ENCODE measurements at places on chromosomes 2 and 18. TPM values are rescaled to one million over a fixed set of nuclear protein-coding genes. Genes with fewer than 3 reads are reported as not detected.

GRCh38 chr18:47108373-47108772, 41.9 kb downstream of the HDHD2 start:
- no peak for DNase-seq

Gene SCN2A
- 0.30 TPM for total RNA-seq

DNA sequence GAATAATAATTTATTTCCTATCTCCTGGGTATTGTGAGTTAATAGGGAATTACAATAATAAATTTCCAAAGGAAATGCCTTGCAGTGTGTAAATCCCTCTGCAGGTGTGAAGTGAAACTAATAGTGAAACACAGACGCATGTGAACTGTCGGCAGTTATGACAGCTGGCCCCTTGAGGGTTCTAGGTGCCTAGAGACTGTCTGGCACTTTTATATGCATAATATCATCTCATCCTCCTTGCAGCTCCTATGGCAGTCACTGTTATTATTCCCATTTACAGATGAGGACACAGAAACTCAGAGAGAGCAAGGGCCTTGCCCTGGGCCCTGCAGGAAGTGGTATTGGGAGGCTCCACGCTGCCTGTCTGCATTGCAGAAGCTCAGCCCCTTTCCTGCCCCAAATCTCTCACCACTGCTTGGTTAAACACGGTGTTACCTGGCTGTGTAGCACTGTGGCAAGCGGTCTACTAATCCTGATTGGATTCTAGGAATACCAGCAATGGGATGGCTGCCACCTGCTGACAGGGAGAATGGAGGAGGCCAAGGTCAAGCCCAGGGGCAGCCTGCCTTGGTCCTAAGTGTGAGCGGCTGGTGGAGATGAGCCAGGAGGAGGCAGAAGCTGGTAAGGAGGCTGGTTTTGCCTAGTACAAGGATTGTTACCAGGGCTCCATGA, 32.8 kb upstream of the ACKR3 start:
- DNase-seq = no peak

Gene PNKD
- 67.1 TPM for total RNA-seq

DNA sequence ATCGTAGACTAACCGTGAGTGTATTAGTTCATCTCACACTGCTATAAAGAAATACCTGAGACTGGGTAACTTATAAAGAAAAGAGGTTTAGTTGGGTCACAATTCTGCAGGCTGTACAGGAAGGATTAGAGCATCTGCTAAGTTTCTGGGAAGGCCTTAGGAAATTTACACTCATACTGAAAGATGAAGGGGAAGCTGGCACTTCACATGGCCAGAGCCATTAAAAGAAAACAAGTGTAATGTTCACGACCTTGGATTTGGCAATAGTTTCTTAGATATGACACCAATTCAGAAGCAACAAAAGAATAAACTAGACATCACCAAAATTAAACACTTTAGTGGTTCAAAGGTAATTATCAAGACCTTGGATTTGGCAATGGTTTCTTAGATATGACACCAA, 23.8 kb downstream of the ABCB11 start:
- no peak for DNase-seq

DNA sequence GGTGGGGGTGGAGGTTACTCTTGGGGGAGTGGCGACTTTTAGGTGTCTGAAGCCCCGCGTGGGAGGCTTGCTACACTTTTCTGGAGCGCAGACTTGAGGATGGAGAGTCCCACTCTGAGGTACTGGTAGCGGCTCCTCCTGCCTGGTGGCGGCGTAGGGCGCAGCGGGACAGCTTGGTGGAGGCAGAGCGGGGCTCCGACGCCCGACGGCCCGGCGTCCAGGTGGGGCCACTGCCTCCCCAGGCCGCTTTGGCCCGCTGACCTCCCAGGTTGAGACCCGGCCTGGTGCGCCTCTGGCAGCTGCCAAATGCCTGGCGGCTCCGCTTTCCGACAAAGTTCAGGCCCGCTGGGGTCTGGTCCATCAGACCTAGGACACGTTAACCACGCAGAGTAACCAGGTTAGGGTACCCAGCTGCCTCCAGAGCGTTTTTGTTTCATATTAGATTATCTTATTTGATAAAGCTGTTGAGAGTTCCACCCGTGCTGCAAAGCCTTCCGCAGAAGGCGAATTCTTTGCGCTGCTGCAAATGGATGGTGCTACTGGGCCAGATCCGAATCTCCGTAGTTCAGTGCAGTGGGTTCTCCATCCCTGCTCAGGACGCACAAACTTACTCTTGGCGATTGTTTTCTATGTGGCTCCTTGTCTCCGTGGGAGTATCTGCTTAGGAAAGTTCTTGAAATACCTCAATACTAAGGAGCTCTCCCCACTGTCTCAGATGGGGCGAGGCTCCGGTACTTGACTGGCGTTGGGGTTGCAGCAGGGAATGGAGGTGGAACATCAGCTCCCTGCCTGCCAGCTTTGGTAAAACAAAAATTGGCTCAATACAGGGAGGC, 405.9 kb downstream of the XIRP2 start:
- peak; percentile 30 for DNase-seq

GRCh38 chr18:42784632-42785031, 330.9 kb downstream of the RIT2 start:
- no peak for DNase-seq

DNA sequence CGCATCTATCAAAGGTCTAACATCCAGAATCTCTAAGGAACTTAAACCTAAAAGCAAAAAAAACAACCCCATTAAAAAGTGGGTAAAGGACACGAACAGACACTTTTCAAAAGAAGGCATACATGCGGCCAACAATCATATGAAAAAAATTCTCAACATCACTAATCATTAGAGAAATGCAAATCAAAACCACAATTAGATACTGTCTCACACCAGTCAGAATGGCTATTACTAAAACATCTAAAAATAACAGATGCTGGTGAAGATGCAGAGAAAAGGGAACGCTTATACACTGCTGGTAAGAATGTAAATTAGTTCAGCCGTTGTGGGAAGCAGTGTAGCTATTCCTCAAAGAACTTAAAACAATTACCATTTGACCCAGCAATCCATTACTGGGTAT, 38.0 kb downstream of the PPP3R1 start:
- no peak for DNase-seq

GRCh38 chr2:234879671-234880455, 72.0 kb upstream of the SH3BP4 start:
- no peak for DNase-seq

Gene NEDD4L
- 67.4 TPM for total RNA-seq

Gene TUBA3E
- total RNA-seq = 60.2 TPM

DNA sequence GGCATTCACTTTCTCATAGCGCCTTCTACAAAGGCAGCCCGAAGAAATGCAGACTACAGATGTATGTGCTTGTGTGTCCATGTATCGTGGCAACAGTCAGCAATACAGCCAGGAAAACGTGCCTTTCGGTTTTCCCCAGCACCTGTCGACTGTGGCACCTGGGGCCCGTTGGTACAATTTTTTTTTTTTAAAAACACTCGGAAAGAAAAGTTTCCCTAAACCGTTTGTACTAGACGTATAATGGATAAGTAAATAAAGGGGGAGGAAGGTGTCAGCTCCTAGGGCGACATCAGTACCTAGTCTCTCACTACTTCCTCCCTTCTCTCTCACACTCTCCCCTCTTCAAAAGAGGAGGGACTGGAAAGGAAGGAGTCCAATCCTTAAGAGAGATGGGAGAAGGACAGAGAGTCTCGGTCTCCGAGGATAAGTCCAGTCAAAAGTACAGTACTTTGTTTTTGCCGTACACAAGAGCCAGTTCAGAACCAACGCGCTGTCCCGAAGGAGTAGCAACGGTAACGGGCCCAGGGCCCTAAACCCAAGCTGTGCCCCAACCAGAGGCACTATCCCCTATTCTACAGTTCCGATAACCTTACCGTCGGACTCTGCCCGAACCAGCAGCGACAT, 759 bp downstream of the PPP4R3B start:
- DNase-seq = no peak

Gene MEP1B
- total RNA-seq = not detected

Gene FAP
- 1.3 TPM for total RNA-seq

DNA sequence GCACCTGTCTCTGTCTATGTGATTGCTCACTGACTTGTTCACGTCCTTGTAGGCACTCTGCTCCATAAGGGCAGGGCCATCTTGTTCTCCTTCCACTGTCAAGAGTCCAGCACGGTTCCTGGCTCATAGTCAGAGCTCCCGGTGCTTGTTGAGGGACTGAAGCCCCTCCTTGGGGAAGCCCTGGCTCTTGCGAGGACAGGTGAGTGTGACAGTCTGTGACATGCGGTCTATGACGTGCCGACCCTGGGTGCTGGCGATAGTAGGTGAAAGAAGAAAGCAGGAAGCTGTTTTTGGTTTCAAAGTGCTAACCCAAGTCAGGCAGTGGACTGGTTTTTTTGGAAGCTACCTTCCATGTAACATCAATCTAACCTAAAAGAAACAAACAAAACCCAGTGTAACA, 18.8 kb downstream of the TSHZ1 start:
- DNase-seq = no peak

Gene GALNT13
- total RNA-seq = 0.15 TPM

DNA sequence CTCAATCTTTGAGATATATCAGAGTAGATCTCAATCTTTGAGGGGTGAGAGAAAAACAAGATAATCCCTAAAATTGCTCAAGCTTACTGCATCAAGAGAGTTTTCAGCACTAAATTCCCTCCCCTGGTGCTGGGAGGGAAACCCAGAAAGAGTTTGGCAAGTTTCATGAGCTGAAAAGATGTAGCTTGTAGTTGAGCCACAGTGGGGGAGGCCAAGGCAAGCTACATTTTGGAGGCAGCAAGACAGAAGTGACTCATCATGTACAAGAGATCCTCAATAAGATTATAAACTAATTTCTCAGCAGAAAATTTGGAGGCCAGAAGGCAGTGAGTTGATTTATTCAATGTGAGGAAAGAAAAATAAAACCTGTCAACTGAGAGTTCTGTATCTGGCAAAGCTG, 308.2 kb downstream of the PIEZO2 start:
- no peak for DNase-seq

- no peak for DNase-seq
Measured at GRCh38 chr2:187424146-187424545, 23.9 kb downstream of the CALCRL start.

DNA sequence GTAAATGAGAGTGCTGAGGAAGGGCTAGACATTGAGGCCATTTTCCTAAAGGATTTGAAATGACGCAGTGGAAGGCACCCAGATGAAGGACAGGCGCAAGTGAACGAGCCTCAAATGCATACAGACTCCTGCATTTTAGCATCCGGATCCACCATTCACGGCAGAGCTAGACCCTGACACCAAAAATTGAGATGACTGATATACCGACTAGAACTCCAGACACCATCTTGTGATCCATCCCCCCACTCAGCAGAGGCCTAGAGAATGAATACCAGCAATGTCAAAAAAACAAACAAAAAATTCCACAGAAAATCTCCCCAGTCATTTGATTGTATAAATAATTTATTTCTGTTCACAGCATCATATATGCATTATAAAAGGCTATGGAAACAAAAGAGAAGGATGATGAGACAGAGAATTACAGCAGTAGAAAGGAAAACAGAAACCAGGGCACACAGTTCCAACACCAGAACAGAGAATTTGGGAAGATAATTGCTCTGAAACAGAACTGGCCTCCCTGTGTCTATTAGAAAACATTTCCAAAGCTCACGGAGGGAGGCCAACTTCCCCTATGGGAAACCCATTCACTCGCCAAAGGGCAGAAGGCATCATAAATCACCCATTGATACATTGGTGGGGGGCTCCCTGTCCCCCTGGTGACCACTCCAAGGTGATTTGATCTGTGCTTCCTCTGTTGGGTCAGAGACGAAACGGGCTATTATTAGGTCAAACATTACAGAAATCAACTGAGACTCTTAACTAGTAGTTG, 4.0 kb downstream of the ARL4C start:
- no peak for DNase-seq

DNA sequence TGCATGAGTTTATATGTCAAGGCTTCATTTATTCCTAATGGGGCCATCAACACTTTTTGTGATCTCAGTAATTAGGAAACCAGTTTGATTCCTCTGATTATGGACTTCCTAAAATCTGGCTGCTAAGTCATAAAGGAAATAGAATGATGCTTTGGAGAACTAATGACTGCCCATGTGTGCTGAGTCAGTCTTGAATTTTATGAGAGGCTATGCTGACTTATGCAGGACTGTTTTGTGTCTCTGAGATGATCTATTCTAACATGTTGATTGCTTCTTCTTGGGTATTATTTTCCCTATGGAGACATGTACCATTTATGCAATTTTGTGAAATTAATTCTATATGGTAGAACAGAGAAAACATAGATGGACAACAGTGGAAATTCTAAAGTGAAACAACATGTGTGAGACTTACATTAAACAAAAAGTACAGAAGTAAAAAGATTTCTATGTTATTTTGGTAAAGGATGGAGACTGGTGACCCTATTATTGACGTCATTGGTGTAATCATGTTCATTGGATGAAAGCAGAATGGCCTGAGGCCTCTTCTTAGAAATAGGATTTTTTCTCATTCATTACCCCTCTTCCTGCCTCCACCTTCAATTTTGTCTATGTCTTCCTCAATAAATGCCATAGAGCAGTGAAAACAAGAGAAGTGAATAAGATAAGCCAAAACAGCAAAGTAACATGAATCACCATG, 1658.2 kb upstream of the PIK3C3 start:
- no peak for DNase-seq

GRCh38 chr18:48300463-48300961, 108.7 kb downstream of the ZBTB7C start:
- DNase-seq = peak; percentile 58

- no peak for DNase-seq
Measured at GRCh38 chr18:75422341-75422910, 5.1 kb downstream of the SMIM21 start.

DNA sequence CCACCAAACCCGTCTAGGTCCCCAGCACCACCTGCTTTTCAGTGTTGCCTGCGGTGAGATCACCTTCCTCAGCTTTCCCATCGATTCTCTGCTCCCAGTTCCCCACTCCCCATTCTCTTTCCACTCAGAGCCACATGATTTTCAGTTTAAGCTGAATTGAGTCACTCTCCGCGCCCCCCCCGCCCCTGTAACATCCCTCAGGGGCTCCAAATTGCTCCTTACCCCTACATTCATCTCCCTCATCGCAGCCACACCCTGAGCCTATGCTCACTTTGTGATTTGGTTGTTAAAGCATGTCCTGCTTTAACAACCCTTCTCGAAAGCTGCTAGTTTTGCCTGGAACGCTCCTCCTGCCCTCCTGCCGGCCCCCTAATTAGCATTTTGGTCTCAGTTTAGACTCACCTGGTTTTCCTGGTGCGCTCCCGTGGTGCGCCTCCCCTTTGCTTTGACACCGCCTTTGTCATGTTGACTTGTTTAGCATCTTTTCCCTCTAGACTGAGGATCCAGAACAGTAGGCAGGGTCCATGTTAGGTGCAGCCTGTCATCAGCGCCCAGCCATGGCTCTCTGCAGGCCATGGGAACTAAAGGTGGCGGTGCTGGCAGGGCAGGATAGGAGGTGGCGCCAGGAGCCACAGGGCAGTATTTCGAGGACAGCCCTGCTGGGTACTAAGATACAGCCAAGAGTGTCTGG, 60.8 kb downstream of the ST3GAL5 start:
- DNase-seq = no peak

- no peak for DNase-seq
Measured at GRCh38 chr2:8517850-8518498, 163.9 kb upstream of the ID2 start.
